IMR-90 (cell line): ENCODE measurements at places on chromosomes 5 and 9. TPM values are rescaled to one million over a fixed set of nuclear protein-coding genes. Genes with fewer than 3 reads are reported as not detected.

DNA sequence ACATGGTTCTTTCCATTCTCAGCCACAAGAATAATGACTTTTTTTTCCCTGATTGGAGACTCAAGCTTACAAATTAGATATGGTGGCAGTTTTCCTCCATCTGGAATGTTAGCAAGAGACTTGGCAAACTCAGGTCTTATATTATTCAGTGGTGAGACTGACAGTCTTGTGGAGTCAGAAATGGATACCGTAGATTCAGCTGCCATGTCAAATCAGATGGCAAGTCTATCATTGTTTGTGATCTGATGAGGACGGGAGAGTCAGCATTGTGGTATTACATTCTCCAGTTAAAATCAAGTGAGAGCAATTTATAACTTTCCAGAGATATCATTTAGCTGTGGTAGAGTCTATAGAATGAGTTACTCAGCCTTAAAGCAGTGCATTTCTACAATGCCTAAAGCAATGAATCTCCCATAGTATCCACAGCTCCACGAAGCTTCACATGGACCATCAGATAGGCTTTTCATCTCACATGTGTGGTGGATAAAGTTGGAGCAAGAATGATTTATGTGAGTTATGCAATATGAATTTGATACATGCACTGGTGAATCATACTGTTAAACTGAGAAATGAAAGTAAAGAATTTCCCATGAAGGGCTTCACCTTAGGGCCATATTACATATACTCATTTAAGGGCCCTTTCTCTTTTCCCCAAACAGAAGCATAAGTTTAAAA, 430.6 kb downstream of the ZNF608 start:
- peak; percentile 66 for DNase-seq

GRCh38 chr5:141784529-141784928, 93.7 kb downstream of the PCDH1 start:
- DNase-seq: no peak

The FREM1 gene
- under 0.01 TPM in 1 of 2 replicates, not detected in the other for total RNA-seq

GRCh38 chr5:17891881-17892280, 257.6 kb downstream of the TAF11L14 start:
- DNase-seq: no peak

DNA sequence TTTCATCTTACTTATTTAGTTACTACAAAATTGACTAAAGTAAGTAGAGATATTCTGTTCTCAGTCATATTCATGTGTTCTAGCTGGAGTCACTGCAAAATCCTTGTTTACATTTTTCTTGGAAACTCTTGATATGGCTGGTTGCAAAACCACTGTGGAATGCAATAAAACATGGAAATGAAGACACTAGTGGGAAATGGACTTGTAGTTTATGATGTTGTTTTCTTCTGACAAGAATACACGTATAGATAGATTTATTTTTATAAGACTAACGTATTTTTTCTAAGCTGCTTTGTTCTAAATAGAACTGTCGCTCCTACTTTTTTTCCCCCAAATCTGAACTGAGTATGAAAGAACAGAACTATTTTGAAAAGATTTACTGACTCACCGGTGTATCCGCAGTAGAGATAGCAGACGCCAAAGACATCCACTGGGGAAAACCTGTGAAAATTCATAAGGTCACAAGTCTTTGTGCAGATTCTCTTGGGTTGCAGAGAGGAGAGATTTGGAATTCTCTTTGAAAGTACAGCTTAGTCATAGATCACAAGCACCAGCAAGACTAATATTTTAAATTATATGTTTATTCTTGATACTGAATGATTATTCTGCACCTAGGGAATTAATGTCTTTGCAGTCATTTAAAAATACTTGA, 119.6 kb upstream of the TAF11L2 start:
- DNase-seq: peak; percentile 86

The IFT74 gene
- 11.9 and 12.2 TPM in 2 replicates for total RNA-seq

- no peak for DNase-seq
Measured at GRCh38 chr9:89888233-89888632, 283.4 kb downstream of the GADD45G start.

The C5orf58 gene
- not detected in 2 replicates for total RNA-seq

DNA sequence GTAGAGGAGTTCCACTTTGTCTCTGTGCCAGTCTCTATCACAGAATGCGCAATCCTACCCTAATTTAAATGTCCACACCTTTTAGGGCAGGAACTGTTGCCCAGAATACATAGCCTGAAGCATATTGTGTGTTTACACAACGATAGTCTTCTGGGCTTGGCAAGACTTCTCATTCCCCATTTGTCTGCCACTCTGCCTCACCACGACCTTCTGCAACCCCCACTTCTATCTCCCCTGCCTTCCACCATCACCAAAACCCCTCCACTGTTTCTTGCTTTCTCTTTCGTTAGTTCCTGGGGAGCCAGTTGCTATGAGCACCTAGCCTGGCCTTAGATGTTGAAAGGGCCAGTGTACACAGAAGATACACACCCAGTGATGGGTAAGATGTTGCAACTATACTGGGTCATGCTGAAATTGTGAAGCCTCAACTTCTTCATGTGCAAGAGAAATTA, 883 bp upstream of the RNF145 start:
- DNase-seq: no peak
